AG09319 (cell line): ENCODE measurements at places on chromosomes 7 and 10.

- no peak for DNase-seq
These were observed 39.1 kb upstream of the PFKFB3 start for GRCh38 chr10:6163364-6164270.

DNA sequence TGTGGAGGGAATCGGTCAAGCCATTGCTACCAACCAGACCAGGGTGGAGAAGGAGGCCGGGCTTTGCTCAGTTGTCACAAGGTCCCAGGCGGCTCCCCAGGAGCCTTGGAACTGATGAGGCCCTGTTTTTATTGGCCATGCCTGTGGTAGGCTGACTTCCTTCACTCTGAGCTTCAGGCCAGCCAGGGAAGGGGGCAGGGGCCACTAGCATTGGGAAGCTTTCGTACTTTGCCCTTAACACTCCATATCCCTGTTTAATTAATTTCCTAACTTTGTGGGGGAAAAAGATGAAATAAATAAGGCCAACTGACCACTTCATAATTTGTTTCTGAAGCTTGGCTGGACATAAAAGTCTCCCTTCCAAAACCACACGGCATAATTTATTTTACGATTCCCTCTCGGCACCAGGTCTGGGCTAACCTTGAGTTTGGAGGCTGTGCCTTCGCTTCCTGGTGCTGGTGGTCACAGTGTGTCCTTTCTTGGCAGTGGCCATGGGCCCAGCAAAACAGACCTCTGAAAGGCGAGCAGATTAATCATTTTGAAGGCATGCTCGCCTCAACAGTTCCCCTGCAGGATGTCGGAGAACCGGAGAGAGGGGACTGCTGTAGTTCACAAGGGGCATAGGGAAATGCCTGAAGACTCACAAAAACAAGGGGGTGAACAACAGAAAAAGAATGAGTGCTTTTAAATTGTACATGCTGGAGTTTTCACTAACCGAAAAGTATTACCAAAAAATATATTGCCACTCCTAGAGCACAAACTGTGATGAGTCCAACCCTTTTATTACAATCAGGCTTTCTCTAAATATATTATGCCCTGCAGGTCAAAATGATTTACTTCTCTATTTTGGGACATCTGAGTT lies 966.0 kb downstream of the LRMDA start:
- DNase-seq: no peak

GRCh38 chr7:118195837-118196474 lies 12.0 kb downstream of the LSM8 start:
- DNase-seq: peak; percentile 27

GRCh38 chr10:102242118-102242485 lies 790 bp upstream of the PITX3 start:
- DNase-seq: no peak

- DNase-seq: no peak
These were observed 29.3 kb downstream of the PTPN12 start for GRCh38 chr7:77566421-77566820.

- no peak for DNase-seq
These were observed 675.8 kb downstream of the PCDH15 start for GRCh38 chr10:54125098-54125747.

DNA sequence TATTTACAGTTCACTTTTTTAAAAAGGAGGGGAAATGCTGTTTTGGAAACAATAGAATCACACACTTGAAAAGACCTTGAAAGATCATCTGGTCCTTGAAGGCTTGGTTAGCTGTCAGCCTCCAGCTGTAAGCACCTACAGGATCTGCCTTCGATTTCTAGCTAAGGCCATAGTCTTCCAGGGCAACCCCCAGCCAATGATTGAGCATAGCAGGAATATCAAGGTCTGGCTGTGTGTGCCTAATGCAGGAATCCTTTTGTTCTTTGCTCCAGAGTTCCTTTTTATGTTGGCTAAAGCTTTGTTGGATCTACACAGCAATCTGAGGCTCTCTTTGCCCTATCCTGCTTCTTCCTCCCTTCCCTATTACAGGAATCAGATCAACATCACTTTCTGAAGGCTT lies 5.2 kb upstream of the YAE1 start:
- DNase-seq: no peak

DNA sequence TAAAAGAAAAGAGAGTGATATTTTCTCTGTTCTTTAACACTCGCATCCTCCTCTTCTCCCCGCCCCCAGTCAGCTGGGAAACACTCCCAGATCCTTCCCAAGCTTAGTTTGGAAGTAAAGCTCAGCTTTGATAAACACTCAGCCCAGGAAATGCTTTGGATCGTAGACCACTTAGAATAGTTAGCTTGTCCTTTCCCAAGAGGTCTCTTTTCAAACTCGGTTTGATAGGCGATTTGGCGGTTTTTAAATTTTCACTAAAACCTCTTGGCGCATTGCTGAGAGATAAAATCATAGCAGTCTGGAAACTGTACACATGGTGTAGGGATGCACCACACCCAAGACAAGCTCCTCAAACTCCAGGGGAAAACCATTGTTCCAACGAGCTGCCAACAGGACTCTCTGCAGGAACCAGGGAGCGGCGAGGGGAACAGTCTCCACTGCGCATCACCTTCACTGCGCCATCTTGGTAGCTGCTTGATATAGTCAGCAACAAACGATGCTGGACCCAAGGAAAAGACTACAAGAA lies 22.3 kb downstream of the SMURF1 start:
- DNase-seq: no peak

- no peak for DNase-seq
These were observed 10.5 kb downstream of the CPVL start for GRCh38 chr7:29135846-29136245.

DNA sequence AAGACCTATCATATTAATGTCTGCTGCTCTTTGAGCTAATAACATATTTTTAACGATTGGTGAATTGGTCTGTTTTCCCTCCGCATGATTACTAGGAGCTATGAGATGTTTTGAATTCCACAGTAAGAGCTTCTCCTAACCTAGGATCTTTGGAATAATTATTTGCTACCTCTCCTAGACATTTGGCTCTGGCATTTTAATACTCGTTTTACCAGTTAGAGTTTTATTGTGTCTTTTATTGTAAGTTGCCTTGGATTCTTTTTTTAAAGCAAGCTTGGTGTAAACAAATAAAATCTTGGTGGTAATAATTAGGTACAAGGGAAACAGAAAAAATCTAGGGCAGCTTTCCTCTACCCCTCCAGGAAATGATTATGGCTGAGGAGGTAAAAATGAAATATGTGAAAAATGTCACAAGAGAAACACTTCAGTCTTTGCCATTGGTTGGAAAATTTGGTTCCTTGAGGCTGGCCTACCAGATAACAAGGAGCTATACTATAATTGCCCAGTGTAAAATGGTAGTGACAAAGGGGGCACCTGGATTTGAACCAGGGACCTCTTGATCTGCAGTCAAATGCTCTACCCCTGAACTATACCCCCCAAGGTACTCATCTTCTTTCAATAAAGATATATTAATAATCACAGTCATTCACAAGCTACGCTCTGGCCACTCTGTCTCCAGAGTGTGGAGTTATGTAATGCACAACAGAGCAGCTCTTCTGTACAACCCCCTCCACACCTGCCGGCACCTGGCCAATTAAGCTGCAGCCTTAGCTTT lies 85.4 kb downstream of the ZNF777 start:
- no peak for DNase-seq

DNA sequence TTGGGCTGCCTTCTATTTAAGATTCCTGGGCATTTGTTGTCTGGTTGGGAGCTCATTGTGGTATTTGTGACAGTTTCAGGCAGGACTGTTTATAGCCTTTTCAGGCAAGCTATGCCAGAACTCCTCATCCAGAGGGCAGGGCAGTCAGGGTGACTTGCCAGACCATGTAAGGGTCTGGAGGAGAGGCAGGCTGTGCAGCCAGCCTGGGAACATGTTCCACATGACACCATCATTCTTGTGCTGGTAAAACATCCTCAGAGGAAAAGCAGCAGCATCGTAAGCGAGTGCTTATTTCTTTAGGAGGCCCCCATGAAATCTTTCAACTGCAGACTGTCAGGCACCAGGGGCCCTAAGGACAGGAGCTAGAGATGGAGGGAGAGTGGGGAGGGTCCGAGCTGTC lies 44.0 kb upstream of the SORBS1 start:
- no peak for DNase-seq
